ENCODE measurements at places on chromosomes 2 and 18.

GRCh38 chr18:75696391-75696790, 268.9 kb upstream of the SMIM21 start:
- no peak for DNase-seq

DNA sequence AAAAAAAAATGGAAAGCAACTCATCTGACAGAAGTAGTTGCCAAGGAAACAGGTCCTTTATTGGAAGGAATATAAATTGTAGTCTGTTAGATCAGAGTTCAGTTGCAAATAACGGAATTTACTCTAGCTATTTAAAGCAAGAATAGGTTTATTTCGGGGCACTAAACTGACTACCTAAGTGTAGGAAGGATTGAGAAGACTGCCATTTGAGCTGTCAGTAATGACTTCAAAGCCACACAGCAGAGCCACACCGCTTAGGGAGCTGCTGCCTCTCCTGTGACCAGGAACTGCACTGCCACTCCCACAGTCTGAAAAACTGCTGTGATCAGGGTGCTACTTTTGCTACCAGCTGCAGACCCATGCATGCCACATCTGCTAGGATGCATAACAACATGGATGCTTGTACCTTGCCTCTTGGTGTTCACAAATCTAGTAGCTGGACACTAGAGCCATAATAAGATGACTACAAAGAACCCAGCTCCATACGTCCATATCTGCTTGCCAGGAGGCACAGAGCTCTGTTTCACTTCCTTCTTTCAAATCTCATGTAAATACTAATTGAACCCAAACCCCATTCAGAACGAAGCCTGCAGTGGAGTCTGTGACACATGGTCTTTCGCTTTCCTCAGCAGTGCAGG, 2.2 kb downstream of the DSG2 start:
- DNase-seq = no peak

DNA sequence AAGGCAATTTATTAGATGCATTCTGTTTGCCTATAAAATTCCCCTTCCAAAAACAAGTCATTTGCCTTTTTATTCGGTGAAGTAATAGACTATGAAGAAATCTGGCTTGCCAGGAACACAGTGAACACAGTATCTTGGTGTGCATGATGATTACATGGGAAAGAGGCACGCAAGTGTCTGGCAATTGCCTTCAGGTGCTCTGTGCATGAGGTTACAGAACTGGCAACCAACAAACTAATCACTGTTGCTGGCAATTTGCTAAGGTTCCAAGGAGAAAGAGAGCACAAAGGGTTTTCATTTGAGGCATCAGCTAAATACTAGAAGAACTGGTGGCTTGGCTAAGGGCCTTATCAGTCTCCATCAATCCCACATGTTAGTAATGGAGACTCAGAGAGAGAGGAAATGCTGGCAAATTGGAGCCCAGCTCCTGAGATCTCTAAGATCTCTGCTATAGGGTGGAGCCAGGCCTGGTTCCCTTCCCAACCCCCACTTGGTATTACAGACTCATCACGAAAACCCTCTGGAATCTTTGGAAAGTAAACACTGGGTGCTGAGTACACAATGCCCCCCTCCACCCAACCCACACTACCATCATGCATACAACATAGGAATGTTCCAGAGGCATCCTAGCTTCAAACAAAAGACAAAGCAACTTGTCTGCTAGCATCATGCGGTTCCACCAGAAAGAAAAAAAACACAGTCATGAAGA, 10.4 kb downstream of the RNF152 start:
- no peak for DNase-seq

GRCh38 chr2:2887772-2888387, 489.7 kb downstream of the EIPR1 start:
- DNase-seq = no peak

GRCh38 chr18:2111456-2111855, 459.8 kb downstream of the METTL4 start:
- no peak for DNase-seq

- no peak for DNase-seq
These were observed 44.6 kb upstream of the RAPH1 start for GRCh38 chr2:203579730-203580129.

- DNase-seq = no peak
These were observed 11.4 kb upstream of the REG1B start for GRCh38 chr2:79099140-79099686.

- no peak for DNase-seq
These were observed 5.7 kb downstream of the EHD3 start for GRCh38 chr2:31239593-31240177.

- DNase-seq = no peak
These were observed 7.2 kb upstream of the ABCB11 start for GRCh38 chr2:169038338-169038757.

- no peak for DNase-seq
These were observed 18.9 kb downstream of the CREG2 start for GRCh38 chr2:101368376-101368775.

DNA sequence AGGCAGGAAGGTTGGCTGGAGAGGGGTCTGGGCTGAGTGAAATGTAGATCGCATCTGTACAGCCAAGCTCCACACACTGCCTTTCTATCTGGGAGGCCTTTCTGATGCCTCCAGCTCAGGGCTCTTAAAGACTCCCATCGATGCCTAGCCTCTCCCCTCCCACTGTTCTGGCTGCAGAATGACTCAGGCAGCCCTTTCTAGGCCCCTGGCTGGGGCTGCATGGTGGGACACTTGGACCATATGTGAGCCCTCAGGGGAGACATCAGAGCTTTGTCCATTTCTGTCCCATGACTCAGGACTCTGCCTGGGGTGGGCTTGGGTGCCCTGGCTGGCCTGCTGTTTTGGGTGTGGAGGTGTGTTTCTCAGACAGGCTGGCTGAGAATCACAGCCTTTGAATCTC, 101.3 kb downstream of the CELF4 start:
- no peak for DNase-seq

- no peak for DNase-seq
These were observed 18.4 kb upstream of the CNDP2 start for GRCh38 chr18:74477771-74478170.

DNA sequence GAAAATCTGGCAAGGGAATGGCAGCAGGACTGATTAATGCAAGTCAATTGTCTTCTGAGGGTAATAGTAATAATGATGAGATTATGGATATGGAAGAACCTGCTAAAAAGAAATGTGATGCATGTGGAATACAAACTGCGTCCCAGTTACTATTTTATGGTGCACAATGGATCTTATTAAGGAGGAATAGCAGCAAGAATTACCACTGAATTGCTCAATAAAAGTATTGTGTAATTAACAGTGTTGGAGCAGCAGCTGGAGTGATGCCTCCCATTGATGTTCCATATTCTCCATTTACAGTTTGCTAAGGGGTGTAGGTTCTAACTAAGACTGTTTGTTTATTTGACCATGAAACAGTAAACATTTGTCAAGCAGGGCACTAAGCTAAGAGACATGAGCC, 167.9 kb downstream of the HRH4 start:
- no peak for DNase-seq

- no peak for DNase-seq
These were observed 323.1 kb downstream of the NBAS start for GRCh38 chr2:15238028-15238427.

DNA sequence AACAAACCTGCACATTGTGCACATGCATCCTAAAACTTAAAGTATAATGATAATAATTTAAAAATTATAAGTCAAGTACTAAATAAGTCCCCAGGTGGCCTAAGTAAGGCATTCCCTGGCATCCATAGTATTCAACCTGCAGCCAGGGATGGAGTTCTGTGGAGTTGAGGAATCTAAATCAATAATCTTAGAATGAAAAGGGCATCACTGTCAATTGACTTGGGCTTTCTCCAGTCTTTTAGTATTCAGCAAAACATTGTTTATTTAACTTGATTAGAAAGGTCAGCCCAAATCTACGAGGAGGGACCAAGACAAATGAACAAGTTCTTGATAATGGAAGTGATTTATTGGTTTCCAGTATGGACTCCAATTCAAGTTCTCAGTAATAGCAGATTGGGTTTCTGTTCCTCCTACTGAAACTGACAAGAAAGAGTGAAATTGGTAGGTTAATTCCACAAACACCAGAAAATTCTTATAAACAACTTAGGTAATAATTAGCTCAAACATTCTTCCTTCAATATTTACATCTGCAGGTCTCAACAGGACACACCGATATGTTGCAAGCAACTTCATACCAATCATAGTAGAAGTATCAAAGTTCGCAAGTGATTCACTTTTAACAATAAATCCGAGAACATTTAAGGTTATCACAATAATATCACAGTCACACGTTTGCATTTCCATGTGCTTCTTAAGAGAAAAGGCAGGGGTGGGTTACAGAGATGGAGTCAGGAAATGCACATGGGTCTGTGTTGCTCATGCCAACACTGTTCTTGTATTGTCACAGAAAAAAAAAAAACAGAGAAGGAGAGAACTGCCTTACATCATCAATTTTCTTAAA, 51.7 kb upstream of the EHBP1 start:
- no peak for DNase-seq

GRCh38 chr18:52334896-52335295, 5.1 kb upstream of the DCC start:
- no peak for DNase-seq

- DNase-seq = no peak
These were observed 210.6 kb downstream of the TFCP2L1 start for GRCh38 chr2:121074293-121074932.

GRCh38 chr18:46868169-46868921, 49.0 kb downstream of the PIAS2 start:
- DNase-seq = no peak

DNA sequence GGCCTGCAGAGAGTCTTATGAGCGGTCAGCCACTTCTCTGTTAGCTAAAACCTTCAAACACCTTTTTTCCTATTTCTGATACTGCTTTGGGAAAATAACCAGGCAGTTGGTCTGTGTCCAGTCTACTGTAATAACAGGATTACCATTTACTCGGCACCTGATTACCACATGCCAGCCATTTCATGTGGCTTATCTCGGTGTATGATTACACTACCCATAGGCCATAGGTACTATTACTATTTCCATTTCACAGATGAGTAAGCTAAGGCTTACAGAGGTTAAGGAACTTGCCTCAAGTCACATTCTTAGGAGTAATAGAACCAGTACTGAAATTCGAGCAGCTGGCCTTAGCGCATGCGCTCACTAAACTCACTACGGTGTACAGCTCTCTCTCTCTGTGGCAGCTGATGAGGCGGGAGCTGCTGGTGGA, 147.2 kb upstream of the L3MBTL4 start:
- DNase-seq = no peak

DNA sequence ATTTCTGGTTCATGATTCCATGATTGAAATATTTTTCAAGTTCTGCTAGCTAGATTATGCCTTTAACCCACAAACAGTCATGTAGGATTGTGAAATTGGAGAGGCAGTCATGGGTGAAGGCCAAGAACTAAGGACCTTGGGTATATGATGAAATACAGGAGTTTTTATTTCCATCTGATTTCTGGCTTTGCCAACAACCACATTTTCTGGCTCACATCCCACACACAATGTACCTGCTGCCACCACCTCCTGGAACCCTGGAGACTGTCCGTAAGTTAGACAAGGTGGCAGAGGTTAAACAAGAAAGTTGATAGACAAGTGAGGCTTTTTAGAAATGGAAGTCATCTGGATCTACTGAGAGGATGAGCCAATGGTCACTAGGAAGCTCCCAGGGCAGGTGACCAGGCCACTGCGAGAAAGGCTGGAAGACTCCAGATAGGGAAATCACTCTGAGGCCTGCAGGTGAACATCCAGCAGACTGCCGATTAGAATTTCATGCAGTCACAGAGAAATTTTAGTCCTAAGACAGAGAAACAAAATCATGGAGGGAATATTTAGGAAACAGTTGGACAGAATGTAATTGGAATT, 402.0 kb downstream of the ALK start:
- no peak for DNase-seq

DNA sequence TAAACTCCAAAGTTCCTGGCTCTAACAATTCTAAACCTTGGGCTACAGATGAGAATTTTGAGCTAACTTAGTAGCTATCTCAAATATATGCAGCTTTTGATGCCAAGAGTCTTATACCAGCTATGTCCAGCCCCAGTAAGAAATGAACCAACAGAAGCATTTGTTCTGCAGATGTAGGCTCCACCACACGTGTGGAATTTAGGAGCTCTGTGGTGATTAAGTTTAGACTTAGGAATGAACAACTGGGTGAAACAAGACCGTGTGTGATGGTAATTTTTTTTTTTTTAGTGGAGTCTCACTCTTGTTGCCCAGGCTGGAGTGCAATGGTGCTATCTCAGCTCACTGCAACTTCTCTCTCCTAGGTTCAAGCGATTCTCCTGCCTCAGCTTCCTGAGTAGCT, 179.7 kb downstream of the ANKRD30B start:
- DNase-seq = no peak

DNA sequence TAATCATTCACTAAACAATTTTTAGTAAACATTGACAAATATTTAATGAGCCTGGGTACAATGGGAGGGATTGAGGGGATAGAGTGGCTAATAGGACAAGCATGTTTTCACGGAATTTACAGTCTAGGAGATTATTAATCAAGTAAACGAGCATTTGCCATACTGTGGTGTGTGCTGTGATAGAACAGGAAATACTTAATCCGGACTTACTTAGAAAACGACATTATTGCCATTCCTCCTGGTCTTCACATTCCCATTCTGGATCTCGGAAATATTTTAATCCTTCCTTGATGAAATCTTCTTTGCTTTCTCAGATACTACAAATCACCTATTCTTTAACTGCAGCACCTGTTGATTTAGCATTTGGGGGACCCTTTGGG, 905 bp downstream of the TTLL4 start:
- DNase-seq = no peak

GRCh38 chr2:233202531-233202944, 48.9 kb upstream of the ATG16L1 start:
- DNase-seq = no peak

- no peak for DNase-seq
These were observed 85.8 kb upstream of the FAM237A start for GRCh38 chr2:206556357-206556949.

DNA sequence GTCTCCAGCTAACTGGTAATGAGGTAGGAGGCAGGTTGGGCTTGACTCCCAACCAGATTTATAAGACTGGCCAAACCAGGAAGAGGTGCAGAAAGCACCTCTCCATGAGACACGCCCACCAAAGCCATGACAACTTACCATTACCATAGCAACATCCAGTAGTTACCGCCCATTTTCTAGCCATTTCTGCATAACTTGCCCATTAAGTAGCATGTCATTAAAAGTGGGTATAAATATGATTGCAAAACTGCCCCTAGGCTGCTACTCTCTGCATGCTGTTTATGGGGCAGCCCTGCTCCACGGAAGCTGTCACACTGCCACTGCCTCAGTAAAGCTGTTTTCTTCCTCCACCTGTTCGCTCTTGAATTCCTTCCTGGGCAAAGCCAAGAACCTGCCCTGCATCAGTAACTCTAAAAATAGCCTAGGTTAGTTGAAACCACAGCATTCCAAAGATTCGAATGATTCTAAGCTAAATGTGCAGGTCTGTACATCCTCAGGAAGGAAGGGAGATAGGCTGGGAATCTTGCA, 131.9 kb downstream of the ATL2 start:
- no peak for DNase-seq

- DNase-seq = no peak
These were observed 766 bp downstream of the CCDC85A start for GRCh38 chr2:56184500-56185011.

DNA sequence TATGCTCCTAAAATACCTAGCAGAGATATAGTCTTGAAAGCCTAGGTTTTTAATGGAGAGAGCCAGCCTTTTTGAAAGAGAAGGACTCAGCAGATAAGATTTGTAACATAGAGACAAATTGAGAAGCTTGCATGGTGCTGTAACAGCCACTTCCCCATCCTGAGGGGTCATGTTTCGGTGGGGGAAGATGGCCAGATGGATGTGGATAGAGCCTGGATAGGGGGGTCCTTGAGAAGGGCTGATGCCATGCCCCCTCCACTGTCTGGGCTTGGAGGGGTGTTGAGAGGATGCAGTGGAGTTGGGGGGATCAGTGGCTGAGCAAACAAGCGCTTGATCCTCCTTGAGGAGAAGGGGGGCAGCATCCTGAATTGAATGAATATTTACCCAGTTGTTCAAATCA, 178.0 kb upstream of the HS6ST1 start:
- DNase-seq = no peak
